Stimulated activated CD8-positive, alpha-beta memory T cell treated with anti-CD3 and anti-CD28 coated beads, Interleukin-4, amount 100 ng/mL, for 1 hour (primary cell): ENCODE measurements at places on chromosomes 2 and 18.

- DNase-seq: no peak
Observed at GRCh38 chr18:33051407-33051806, 278.6 kb upstream of the KLHL14 start.

GRCh38 chr2:163741435-163741834, 5.6 kb upstream of the FIGN start:
- no peak for DNase-seq

DNA sequence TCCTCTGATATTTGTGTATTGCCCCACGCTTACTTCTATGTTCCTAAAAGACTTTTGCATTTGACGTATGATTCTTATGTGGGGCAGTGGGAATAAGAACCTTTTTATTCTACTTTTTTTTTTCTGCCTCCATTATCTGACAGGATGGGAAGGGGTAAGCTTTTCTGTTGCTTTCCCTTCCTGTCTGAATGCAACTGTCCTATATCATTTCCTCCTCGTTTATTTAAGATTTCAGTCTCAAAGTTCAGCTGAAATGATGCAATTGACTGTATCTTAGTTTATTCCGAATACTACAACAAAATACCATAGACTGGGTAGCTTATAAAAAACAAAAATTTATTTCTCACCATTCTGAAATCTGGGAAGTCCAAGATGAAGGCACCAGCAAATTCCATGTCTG, 24.1 kb upstream of the HNMT start:
- no peak for DNase-seq

DNA sequence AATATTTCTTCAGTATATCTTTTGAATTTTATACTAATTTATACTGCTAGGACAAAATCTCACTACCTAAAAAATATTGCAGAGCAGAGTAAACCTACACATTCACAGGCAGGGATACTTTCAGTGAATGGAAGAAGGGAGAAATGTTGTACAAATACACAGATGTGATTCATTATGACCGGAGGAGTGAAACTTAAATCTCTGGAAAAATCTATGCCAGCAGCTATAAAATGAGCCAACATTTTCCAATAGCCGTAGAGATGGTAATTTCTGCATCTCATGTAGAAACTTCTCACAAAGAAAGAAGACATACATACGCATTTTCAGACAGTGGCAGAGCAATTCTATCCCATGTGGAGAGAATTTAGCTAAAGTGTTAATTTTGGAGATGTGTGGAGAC, 54.8 kb downstream of the KCNS3 start:
- DNase-seq: no peak

DNA sequence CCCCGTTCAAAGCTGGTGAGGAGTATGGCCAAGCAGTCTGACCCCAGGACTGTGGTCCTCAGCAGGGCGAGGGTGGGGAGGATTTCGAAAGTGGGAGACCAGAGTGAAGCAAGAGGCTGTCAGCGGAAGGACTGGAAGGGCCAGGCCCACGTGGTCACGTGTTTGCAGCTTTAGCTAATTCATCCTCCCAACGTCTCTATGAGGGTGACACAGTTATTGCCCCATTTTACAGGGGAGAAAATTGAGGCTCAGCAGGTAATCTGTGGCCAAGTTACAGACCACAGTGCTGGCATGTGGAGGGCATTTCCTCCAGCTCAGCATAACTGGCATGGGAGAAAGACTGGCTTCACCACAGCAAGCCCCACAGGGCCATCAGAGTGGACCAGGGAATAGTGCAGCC, 45.4 kb upstream of the LTBP1 start:
- no peak for DNase-seq

- no peak for DNase-seq
Observed at GRCh38 chr2:177633910-177634294, 241.3 kb downstream of the AGPS start.

GRCh38 chr18:58402951-58403702, 225.8 kb downstream of the ALPK2 start:
- DNase-seq: no peak
